SK-MEL-5 (cell line): ENCODE measurements at places on chromosomes 13 and 19.
A peak's percentile ranks its signal among the peaks of the same experiment; 100 is the strongest.

DNA sequence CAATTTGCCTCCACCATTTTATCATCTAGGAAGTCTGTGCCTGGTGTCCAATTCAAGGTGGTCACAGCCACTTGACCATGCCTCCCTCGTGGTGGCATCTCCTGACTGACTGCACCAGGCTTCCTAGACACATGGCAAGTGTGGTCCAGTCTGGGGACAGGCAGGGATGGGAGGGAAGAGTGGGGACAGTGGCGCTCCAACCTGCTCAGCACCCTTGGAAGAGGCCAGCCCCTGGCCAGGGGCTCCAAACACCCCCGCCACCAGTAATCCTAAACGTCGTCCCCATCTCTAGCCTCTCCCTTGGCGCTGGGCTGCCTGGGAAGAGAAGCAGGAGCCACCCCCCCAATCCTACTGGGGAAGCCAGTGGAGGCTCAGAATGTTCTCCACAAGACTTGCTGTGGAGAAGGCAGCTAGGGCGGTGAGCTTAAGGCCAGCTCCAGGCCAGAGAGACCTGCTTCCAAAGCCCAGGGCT lies 2.7 kb downstream of the RPL36 start:
- no peak for DNase-seq

DNA sequence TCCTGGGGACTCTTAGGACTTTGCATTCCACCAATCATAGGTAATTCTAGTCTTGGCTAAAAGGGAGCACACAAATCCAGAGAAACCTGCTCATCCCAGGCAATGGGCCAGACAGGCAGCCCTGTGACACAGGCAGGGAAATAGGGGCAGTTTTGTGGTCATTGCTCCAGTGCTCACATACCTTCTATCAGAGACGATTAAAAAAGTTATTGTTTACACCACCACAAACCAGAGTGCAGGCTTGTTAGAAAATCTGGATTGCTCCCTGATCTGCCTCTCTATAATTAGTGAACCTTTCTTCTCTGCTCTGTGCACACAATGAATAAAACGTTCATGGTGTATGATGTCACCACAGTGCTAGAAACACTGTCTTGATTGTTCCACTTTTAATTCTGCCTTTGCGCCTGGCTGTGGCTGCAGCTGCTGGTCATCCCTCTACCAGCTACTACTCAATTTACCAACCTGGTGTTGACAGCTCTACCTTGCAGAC lies 121.6 kb upstream of the SPATA13 start:
- DNase-seq = peak; percentile 97

DNA sequence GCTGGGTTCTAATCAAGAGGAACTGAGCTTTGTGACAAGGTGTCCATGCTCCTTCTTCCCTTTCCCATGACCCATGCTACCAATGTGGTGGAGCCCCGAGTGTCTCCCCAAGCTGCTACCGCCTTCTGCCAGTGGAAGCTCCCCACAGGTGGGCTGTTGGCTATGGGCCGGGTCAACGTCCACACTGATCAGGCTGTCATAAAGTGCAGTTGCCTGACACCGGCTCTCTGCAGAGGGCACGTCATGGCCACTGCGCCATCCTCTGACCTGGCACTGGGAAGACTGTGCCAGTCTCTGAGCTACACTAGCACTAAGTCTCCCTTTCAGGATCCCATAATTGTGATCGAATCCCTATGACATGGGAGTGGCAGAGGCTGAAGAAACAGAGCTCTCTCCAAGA lies 192.3 kb downstream of the USP12 start:
- DNase-seq = no peak

DNA sequence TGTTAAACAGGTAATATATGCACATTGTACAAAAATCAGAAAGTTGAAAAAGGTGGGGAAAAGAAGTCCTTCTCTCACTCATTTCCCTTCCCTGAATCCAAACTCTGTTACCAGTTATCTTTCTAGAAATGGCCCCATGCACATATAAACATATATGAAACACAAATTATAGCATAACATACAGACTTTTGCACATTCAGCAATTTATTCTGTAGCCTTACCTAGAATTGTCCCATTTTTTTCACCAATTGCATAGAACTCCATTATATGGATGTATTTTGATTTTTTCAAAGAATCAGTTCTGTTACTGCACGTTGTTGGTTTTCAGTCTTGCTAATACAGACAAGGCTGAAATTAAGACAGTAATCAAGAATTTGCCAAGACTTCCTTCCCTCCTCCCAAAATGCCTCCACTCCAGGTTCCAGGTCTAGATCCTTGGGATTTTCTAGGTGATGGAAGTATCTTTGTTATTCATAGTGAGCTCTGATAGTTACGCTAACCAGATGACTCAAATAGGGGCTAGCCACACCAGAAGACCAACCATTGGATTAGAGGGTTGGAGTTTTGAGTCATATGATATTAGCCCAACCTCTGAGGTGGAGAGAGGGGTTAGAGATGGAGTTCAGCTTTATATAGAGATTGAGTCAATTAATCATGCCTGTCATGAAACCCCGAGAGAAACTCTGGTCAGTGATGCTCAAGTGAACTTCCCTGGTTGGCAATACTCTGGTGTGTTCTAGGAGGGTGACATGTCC lies 30.7 kb downstream of the GPR180 start:
- DNase-seq = no peak

DNA sequence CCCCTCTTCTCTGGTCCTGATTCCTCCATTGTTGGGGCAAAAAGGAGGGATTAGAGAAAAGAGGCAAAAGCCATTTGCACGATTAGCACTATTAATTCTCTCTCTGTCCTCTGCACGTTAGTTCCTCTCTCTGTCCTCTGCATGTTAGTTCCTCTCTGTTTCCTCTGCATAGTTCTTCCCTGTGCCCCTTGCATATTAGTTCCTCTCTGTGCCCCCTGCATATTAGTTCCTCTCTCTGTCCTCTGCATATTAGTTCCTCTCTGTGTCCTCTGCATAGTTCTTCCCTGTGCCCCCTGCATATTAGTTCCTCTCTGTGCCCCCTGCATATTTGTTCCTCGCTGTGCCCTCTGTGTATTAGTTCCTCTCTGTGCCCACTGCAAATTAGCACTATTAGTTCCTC lies 847.2 kb upstream of the GPC6 start:
- no peak for DNase-seq

DNA sequence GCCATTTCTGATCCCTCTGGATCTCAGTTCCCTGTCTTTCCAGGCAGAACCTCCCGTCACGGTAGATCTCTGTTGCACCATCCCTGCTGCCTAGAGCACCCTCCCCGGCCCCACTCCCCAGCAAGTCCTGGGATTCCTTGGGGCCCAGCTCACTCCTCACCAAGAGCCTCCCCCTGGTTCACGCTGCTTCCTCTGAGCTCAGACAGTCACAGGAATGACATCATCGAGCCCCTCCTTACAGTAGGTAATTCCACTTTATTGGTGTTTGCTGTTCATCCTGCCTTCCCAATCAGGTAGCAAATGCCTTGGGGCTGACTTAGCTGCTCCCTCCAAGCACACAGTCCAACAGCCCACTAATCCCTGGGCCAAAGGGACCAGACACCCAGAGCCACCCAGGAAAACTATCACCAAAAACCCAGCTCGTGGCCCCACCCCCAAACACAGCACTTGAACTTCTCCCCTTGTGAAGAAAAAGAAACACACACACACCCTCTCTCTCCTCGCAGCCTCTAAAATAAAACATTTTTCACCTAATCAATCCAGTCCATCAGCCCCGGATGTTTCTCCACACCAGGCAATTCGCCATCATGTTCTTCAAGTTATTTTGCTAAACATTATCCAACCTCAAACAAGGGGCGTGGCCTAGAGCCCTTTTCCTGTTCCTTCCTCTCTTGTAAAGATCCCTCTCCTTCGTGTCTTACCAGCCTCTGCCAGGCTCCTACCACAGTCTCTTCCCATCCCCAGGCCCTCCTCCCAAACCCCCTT lies 2.5 kb downstream of the NAPA start:
- peak; percentile 21 for DNase-seq

GRCh38 chr13:91242652-91243051 lies 104.8 kb upstream of the MIR17HG start:
- DNase-seq = no peak

- DNase-seq = peak; percentile 65
Measured at GRCh38 chr13:102800145-102801041, 1.5 kb downstream of the BIVM start.

GRCh38 chr13:51549050-51549449 lies 35.2 kb upstream of the WDFY2 start:
- no peak for DNase-seq

DNA sequence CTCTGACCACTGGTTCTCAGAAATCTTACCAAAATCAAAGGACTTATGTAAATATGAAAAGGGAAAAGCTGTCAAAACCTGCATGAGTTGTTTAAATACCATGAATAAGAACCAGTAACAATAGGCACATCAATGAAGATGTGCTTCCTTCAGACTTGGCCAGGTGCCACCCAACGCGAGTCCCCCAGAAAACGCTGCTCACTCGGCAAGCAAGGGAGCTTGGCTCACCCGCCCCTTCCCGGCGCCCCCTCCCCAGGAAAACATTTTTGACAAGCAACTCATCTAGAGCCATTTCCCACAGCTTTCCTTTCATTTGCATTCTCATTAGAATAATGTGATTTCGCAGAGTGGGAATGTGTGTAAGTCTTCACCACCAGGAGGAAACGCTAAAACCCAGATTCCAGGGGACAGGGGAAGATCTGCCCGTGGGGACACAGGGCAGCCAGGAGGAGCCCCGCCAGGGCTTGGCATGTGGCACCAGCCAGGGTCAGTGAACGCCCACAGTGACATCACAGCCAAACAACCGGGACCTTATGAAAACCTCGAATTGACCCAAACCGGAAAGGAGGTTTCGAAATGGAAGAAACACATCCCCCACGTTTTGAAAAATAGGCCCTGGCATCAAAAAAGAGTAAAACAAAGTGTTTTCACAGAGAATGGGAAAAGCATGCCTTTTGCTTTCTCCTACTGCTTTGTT lies 366.2 kb upstream of the TSHZ3 start:
- no peak for DNase-seq

DNA sequence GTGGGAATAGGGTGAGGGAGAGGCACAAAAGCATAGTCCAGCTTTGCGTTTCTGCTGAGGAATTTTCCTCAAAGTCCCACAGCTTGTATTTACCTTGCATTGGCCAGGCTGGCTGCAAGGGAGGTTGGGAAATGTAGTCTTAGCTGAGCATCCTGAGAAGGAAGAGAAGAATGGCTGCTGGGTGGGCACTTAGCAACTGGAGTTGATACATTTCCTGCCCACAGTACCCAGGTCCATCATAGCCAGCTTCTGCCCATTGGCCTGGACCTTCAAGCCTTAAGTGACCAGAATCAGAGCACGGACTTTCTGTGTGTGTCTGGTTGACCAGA lies 112.4 kb downstream of the SIPA1L3 start:
- no peak for DNase-seq

GRCh38 chr13:24215732-24216131 lies 55.2 kb downstream of the SPATA13 start:
- DNase-seq = no peak

GRCh38 chr19:18861235-18861634 lies 29.5 kb downstream of the UPF1 start:
- no peak for DNase-seq

- peak; percentile 20 for DNase-seq
Measured at GRCh38 chr13:111099290-111099689, 15.8 kb upstream of the ARHGEF7 start.
